Suppressor macrophage treated with lipopolysaccharide for 1 hour (primary cell): ENCODE measurements at places on chromosomes 7 and 10.
A peak's percentile ranks its signal among the peaks of the same experiment; 100 is the strongest.

DNA sequence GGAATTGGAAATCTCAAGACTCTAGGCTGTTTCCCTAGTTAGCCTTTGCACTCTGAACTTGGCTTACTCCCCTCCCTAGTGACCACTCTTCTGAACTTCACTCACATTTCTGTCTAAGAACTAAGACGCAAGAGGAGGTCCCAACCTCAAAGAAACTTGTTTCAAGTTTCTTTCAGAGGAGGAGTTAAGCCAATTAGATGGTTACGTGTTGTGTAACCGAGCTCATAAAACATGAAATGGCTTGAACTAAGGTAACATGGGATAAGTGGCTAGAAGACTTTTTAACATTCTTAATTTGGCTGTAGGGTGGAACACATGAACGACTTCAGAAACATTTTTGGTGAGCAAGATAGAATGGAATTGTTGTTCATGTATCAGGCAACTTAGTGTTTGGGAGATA is 39.5 kb upstream of the SEC61G start:
- no peak for DNase-seq

DNA sequence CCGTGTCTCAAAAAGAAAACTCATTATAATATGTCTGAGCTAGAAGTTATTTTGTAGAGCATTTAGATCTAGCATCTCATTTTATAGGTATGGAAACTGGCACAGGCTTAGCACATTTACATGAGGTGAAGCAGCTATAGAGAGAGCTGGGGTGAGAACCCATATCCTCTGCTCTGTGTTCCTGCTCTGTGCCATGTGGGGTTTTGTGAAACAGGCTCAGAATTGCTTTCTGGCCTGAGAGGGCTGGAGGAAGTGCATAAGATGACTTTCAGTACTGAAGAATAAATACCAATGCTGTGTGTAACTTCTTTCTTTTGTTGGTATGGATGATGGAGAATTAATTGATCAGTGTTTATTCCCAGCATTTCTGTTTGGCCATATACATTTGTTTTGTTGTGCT is 159.1 kb downstream of the LRRC4 start:
- DNase-seq: no peak

DNA sequence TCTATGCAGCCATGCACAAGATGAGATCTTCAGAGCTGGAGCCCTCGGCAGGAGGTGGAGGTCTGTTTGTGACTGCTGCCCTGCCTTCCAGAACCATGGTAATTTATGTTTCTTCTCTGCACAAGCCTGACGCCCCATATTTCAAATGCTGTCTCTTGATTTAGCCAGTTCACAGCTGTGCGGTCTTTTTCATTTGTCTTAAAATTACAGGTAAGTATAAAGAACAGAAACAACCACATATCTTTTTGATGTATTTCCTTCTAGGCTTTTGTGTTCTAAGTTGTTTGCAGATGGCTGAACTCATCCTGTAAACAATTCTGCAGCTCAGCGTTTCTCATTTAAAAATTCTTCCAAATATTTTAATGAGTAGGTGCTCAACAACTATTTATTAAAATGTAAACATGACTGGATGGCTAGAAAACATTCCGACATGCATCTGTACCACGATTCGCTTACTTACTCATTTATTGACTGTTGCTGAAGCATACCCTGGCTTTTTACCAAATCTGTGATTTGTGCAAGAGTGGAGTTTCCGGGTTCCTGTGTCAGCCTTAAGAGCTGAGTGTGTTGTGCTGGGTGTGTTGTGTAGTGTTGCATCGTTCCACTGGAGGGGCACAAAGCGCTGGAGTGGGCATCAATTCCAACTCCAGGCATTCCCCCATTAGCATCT is 58.9 kb downstream of the PIP4K2A start:
- peak; percentile 88 for DNase-seq

- DNase-seq: peak; percentile 30
Observed at GRCh38 chr7:150974468-150975391, 3.4 kb downstream of the KCNH2 start.

DNA sequence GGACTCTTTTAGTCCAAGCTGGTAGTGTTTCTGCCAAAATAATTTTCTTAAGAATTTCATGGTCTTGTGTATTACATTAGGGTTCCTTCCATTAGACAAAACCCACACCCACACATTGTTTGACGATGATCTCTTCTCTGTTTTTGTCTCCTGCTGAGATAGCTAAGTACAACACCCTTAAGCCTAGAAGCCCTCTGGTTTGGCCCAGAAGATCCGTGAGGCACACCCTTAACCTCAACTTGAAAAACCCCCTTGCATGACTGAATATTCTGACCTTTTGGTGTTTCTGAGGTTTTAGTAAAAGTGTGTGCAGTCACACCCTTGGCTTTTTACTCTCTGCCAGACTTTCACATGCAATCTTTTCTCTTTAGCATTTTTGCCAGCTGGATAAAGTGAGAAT is 29.3 kb upstream of the ERCC6 start:
- no peak for DNase-seq

DNA sequence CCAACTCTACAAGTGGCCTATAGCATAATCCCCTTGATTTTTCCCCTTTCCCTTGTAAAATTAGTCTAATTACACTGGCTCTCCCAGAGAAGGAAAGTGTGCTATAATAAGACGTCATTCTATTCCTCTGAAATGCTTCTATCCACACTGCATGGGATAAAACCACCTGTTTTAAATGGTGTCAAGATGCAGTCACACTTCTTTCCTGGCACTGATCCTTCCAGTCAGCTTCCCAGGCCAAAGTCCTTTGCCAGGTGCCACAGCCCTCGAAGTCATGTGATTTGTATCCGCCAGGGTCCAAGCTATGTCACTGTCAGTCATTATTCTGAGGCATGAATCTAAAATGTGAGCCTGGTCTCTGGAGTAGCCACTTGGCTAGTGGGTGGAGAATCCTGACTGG is 169.0 kb upstream of the KIAA1217 start:
- no peak for DNase-seq

DNA sequence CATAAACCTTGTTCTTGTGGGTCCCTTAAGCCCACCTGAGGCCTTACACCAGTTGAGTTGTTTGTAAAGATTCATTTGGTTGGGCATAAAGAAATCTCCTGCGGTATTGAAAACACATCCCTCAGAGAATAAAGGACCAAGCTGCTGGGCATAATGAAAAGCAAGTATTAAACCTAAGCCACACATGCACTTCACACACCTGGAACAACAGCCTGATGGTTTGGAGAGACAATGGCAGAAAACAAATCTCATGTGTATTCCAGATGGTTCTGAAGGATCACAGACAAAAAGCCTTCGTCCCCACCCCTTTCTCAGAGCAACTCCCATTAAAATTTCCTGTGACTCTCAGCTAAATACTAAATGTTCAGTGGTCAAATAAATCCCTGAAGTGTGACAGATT is 44.2 kb downstream of the FEZF1 start:
- DNase-seq: no peak

GRCh38 chr10:5446390-5446926 is 34.1 kb downstream of the NET1 start:
- DNase-seq: peak; percentile 76

DNA sequence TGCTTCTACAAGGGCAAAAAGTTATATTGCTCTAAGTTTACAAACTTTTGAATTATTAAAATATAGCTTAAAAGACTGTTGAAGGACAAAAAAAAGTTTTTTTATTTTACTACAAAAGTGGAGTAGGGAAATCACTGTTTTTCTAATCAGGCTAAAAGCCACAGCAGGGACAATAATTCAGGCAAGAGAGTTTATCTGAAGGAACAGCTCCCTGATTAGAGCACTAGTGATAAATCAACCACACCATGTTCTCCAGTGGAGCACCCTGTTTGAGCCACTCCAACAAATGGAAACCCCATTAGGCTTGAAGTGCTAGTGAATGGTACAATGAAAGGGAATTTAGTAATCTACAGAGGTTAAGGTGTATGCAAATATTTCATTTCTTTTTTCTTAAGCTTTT is 357.1 kb downstream of the SEMA3D start:
- DNase-seq: no peak

DNA sequence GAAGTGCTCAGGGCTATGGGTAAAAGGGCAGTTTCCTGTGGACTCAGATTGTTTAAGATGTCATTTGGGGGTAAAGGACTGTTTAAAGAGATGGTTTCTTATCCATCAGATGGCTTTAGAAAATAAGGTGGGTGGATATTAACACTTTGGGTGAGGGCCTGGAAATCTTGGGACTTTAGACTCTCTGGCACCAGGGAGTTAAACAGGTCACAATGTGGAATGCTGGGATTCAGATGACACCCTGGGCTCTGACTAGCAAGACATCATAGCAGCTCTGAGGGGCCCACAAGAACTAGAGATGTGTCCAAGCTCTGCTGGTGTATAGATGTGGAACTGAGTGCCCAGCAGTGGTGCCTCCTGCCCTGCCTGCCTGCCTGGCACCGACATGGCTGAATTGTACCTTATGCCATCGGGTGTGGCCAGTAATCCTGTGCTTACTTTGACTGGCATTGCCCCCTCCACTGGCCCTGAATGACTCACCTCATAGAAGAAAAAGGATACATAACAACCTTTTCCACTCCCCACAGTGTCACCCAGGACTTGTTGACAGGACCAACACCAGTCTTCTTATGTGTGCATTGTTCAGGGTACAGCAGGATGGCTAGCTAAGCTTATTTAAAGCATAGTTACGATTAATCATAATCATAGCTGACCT is 100.0 kb upstream of the PRR15 start:
- DNase-seq: no peak

GRCh38 chr10:126011995-126012394 is 115.6 kb downstream of the FANK1 start:
- no peak for DNase-seq

DNA sequence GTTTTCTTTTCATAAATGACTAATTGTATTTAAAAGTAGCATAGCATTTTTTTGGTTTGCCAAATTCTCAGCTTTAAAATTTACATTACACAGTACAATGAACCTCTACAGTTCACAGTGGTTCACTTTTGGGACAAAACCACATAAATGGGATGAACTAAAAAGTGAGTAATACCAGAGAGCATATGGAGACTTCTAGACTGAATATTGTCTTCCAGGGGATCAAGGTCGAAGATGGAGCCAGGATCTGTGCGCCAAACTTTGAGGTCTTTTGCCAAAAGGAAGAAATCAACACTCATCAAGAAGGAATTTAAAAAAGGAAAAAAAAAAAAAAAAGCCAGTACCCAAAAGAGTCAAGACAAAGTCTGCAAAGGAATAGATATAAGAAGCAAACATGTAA is 87.5 kb downstream of the NEBL start:
- no peak for DNase-seq

GRCh38 chr10:42962110-42962901 is 114.6 kb upstream of the RET start:
- no peak for DNase-seq

DNA sequence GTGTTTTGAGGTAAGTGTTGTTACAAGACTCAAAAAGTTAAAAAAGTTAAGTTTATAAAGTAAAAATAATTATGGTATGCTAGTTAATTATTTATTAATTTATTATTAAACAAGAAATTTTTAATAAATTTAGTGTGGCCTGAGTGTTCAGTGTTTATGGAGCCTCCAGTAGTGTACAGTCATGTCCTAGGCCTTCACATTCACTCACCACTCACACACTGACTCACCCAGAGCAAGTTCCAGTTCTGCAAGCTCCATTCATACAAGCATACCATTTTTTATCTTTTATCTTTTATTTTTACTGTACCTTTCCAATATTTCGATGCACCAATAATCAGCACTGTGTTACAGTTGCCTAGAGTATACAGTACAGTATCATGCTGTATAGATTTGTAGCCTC is 381.2 kb upstream of the MGMT start:
- DNase-seq: no peak

DNA sequence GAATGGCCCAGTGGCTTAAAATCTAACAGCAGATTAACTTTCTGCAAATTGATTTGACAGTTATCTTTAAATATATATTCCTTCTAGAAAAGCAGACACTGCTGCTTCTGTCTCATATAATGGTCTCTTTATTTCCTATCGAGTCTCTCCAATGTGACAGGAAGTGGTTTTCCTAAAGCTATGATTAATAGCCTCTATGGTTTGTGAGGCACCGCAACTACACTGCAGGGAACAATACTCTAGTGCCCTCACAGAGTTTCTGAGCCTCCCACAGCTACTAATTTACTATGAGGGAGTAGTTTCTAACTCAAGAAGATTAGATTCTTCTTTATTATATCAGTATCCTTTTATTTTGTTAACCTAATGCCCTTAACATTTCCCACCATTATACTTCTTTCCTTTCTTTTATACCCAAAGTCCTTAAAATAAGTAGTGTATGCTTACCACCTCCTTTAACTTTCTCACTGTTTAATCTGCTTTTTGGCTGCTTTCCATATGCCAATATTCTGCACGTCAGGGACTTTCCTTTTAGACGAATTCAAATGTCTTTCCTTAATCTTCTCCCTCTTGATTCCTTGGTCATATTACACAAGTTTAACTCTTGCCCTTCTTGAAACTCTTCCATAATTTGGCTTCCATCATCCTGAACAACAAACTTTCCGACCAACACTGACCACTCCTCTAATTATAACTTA is 23.8 kb upstream of the AHR start:
- peak; percentile 60 for DNase-seq

- DNase-seq: no peak
Observed at GRCh38 chr7:116324582-116324981, 114.2 kb downstream of the TES start.

GRCh38 chr10:59903871-59904270 is 2.5 kb downstream of the CCDC6 start:
- peak; percentile 63 for DNase-seq

DNA sequence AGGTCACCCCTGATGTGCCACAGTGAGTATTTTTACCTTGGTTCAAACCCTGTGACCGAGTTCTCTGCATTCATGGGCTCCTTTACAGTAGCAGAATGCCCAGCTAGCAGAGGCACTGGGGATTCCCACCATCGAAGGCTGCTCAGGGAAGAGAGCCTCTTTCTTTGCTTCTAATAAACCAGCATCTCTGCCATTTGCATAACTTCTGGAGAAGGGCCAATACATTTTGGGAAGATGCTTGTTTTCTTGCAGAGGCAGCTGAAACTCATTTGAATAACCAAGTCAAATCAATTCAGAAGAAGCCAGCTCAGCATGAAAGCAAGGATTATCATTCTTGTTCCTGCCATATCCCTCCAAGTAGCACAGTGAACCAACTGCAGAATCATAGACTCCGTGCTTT is 82.9 kb upstream of the WDR11 start:
- DNase-seq: no peak

GRCh38 chr10:101716891-101717659 is 22.1 kb upstream of the FBXW4 start:
- no peak for DNase-seq
